Retina (tissue), 1 donor: ENCODE measurements at places on chromosomes 2 and 18.

DNA sequence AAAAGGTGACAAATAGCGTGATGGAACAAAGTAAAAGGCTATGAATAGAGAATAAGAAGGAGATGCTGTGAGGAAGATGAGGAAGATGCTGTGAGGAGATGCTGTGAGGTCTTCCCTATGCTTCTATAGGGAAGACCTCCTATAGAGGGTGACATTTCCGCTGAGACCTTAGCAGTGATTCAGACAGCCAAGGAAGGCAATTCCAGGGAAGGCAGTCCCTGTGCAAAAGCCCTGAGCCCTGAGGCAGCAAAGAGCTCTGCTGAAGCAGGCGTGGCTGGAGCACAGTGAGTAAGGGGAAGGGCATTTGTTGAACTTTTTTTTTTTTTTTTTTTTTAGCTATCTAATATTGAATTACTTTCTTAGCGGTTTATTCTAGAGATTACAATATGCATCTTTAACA is 142.7 kb upstream of the FOSL2 start:
- no peak for DNase-seq

DNA sequence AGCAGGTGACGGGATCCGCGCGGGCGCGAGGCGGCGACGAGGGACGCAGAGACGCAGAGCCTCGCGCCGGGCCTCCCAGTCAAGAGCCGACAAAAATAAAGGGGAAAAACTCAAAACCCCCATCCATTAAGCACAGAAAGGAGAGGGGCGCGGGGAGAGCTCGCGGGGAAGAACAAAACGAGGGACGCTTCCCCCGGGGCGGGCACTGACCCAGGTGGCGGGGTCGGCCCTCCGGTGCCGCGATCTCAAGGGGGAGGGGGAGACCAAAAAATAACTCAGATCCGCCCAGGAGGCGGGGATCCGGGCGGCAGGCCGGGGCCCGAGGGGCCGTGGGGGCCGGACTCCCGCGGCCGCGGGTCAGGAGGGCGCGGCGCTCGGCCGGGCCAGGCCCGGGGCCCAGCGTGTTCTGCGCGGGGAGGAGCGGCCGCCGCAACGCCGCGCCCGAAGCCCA is 597 bp downstream of the RNF103 start:
- DNase-seq: no peak

- no peak for DNase-seq
Observed at GRCh38 chr2:210162466-210163124, 8.6 kb downstream of the KANSL1L start.

DNA sequence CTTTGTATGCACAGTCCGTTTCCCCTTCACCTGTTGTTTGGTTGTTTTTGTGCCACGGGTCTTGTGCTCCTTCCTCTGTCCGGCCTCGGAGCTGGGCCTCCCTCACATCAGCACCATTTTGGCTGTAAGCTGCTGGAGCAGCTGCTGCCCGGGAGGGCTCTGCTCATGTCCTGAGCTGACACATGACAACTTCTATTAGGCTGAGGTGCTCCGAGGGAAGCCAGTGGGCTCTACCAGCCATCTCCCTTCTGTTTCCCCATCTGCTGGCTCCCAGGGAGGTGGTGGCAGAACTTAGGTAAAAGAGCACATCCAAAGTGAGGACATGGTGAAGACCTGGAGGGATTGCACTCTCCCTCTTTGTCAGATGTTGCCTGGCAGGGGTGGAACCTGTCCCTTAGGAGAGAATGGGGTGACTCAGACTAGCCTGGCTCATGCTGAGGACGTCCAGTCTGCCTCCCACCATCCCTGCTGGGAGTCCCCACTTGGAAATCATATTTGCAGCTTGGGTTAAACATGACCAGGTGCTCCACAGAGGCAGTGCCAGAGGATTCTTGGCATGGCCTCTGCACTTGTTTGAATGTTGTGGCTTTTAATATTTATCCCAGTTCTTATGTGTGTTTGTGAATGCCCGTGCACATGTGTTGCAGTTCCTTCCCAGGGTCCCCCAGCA is 49.8 kb upstream of the TNP1 start:
- DNase-seq: peak; percentile 70

DNA sequence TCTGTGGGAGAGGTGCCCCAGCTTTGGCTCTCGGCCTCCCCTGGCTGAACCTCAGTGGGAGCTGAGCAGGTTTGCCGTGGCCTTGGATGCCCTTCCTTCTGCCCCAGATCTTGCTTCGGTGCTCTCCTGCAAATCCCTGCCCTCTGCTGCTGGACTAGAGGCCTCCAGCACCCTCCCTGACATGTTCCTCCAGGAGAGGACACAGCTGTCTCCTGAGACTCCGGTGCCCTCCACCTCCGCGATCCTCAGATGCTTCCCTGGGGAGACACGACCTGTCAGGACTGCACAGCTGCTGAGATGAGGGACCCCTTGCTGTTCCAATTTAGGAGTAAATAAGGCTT is 7.3 kb upstream of the NT5DC4 start:
- no peak for DNase-seq

GRCh38 chr2:72144632-72145288 is 2.9 kb downstream of the CYP26B1 start:
- DNase-seq: peak; percentile 74

DNA sequence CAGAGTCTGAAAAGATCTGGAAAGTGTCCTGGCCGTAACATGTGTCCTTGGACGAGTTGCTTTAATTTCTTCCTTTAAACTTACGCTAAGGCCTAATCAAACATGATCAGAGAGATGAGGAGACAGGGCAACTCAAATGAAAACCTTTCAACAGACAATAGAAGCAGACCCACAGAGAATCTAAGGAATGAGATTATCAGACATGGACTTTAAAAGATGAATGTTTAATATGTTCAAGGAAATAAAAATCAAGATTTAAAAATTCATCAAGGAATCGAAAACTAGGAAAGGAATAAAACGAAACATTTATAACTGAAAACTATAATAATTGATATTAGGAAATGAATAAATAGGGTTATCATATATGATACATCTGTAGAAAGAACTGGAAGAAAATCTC is 55.1 kb downstream of the RAB31 start:
- no peak for DNase-seq

- no peak for DNase-seq
Observed at GRCh38 chr2:68879296-68879695, 8.1 kb upstream of the BMP10 start.

DNA sequence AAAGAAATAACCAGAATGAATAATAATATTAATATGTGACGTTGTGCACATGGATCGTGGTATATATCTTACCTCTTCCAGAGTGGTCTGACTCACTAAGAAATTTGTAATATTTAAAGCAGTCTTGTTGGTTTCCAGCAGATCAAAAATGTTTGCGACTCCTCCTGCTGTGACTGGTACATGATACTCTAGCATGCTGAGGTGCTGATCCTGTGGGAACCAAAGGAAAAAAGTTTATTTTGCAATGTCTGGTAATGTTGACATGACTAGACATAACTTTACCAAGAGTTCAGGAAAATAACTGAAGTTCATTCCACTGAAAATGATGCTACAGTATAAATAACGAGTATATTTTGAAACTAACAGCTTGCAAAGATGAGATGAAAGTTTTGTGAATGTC is 124.5 kb upstream of the BARD1 start:
- no peak for DNase-seq

DNA sequence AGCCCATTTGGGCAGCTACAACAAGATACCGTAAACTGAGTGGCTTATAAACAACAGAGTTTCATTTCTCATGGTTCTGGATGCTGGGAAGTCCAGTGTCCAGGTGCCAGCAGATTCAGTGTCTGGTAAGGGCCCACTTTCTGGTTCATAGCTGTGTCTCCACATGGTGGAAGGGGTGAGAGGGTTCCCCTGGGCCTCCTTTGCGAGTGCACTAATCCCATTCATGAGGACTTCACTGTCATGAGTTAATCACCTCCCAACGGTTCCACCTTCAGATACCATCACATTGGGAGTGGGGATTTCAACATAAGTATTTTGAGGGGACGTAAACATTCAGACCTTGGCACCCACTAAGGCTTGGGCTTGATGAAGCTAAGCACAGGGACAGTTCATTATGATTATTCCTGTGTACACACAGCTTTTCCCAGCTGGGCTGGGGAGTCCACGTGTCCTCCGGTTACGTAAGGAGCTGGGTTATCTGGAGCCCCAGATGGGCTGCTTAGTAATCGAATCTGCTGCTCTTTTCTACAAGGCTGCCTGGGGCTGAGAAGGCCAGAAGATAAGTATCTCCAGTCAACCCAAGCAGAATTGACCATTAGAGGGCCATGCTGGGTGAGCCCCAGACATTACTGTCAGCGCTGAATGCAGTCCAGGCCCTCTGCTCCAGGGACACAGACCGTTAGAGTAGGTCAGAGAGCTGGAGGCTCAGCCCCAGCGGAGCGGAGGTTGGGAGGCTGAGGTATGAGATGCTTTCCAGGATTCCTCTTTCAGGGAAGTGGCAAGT is 42.7 kb downstream of the EPAS1 start:
- DNase-seq: peak; percentile 41

DNA sequence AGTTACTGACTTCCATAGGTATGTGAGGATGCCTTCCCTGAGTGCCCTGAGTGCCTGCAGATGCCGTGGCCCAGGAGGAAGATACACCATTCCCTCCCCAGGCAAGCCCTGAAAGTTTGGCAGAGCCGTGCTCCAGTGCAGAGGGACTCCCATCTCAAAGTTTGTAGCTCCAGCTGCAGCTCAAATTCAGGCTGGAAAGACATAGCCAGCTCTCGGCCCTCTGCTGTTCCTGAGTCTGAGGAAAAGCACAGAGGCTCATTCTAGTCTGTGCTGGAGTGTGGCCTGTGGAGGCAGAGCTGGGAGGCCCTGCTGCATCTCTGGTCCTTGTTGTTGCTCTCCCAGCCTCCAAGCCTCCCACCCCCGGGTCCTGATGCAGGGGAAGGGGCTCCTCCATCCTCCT is 15.9 kb upstream of the TPO start:
- no peak for DNase-seq

DNA sequence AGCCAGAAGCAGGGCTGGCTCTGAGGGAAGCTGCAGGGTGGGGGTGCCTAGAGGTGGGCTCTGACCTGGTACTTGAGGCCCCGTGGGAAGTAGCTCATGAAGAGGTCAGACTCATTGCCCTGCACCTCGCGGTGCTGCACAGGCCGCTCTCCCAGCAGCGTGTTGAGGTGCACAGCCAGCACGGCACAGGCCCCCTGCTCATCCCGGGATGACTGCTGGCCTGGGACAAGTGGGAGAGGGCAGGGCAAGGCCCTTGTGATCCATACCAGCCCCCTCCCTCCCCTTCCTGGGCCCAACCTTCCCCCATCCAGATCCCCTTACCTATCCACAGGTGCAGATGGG is 8.7 kb downstream of the CAPG start:
- DNase-seq: no peak

- DNase-seq: peak; percentile 81
Observed at GRCh38 chr18:8367217-8367988, 241.8 kb upstream of the RAB12 start.

- DNase-seq: no peak
Observed at GRCh38 chr2:181741756-181742155, 61.4 kb upstream of the NEUROD1 start.

DNA sequence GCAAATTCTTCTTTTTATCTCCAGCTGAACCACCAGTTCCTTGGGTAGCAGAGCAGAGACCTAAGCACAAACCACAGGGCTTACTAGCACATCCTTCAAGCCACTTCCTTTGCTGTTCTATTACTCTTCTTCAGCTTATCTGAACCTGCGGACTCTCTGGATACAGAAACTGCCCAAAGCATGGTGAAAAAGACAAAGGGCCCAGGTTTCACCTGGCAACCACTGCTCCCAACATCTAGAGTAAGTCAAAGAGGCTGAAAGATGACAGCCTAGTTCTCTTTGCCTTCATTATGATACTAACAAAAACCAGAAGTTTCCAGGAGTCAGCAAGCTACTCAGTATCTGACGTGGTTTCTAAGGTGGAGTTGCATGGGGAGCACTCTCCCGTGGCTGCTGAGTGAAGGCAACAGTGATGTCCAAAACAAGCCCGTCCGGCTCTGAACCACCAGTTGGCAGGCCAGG is 43.4 kb downstream of the KANSL3 start:
- DNase-seq: no peak

DNA sequence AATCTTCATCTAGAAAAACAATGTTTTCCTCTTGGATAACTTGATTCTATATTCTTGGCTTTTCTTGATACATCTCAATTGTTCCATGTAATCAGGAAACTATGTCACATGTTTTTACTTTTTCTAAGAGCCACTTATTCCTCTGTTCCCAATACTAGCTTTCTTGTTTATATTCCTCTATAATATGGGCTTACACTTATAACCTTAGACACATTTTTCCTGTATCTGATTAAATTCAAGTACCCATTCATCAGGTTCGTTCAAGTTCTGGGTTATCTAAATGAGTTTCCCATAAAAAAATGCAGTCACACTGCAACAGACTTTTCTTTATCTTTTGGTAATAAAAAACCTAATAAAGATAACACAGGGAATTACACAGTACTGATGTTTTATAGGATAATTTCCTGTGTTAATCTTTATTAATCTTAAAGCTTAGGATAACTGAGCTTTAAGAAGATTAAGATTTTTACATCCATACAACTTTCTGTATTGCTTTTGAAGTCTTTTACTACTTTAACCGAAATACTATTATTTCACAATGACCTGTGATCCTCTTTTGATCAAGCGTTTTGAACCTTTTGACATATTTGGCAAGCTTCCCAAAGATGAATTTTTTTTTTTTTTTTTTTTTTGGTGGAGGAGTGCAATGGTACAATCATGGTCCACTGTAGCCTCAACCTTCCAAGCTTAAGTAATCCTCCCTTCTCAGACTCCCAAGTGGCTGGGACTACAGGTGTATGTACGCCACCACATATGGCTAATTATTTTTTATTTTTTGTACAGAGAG is 44.3 kb upstream of the C2orf66 start:
- no peak for DNase-seq

- no peak for DNase-seq
Observed at GRCh38 chr2:198157314-198157713, 352.9 kb downstream of the PLCL1 start.
